Amniotic stem cell (primary cell): ENCODE measurements at places on chromosomes 16 and 17.

DNA sequence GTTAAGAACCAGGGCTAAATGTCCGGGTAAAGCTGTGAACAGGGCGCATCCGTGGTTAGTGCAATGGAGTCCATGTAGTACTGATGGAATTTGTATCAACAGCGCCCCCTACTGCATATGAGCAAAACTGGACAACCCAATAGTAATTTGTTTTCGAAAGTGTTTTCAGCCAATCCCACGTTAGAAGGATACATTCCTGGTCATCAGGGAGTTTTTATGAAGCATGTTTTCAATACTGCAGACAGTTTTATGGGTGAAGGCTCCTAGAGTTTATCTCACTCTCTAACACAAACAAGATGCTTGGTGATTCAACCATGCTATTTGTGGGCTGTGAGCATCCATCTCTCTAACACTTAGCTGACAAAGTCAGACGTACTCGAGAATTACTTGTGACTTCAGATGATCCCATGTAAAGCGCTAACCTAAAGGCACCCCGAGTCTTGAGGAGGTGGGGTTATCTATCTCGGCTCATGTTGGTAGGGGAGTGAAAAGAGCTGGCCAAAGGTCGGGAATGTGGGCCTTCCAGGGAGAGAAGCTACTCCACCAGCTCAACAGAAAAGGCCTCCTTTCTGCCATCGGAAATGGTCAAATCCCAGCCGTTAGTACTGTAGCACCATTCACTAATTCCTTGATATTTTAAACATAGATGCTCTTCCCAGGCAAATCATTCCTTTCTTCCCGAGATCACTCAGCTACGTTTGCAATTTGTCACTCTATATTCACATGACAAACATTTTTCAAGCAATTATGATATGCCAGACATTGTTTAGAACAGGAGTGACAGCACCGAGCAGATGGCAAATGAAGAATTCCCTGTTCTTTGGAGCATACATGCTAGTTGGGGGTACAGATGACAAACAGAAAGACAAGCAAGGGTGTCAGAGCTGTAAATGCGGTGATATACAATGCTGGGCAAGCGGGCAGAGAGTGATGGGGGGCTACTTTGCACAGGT, 46.9 kb upstream of the HNF1B start:
- DNase-seq, result no peak

DNA sequence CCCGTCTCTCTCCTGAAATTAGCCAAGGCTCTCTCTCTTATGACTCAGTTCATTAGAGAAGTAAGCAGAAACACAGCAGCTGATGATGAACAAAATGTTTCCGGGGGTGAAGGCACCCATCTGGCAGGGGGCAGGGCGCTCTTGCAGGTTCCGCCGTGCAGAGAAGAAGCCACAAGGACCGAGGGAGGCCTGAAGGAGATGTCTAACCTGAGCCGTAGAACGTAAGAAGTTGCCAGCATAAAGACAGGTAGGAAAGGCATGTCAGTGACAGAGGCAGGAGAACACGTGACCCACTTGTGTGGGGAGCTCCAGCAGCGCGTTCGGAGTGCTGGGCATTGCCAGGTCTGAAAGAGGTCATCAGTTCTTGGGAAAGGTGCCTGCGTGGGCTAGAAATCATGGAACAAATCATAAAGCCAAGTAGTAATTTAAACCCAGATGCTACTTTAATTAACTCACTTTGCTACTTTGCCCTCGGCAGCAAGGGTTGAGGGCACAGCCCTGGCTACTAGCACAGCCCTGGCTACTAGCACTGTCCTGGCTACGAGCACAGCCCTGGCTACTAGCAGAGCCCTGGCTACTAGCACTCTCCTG, 198.6 kb downstream of the RPTOR start:
- no peak for DNase-seq

DNA sequence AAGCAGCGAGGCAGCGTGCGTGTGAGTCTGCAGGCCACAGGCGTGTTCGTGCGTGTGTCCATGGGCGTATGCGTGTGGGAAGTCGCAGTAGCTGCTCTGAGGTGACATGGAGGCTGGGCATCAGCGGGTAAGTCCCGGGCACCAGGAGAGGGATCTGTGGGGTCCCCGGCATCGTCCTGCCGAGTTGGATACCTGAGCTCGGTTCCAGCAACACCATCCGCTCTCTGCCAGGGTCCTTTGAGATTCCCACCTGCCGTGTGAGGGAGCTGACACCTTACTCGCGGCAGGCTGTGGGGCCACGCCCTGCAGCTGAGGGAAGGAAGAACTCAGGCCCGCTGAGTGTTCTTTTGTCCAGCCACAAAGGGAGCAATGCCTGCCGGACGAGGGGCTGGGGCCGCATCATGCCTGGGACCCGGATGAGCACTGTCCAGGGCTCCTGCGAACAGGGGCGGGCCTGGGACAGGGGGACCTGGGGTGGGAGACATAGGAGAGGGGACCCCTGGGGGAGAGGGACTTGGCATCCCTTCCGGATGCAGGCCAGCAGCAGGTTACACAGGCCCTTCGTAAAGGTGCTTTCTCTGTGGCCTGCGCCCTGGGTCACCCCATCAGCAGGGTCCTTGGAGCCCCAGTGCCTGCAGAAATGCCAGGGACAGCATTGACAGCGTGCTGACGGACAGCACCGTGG, 5.0 kb upstream of the SNAI3 start:
- DNase-seq, result no peak

DNA sequence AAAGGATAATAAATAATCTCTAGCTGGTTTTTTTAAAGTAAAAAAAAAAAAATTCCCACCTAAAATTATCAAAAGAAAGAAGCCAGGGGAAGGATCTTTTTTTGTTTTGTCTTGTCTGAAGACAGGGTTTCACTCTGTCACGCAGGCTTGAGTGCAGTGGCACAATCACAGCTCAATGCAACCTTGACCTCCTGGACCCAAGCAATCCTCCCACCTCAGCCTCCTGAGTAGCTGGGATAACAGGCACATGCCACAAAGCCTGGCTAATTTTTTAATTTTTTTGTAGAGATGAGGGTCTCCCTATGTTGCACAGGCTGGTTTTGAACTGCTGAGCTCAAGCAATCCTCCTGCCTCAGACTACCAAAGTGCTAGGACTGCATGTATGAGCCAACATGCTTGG, 78.4 kb upstream of the STAC2 start:
- DNase-seq, result no peak

DNA sequence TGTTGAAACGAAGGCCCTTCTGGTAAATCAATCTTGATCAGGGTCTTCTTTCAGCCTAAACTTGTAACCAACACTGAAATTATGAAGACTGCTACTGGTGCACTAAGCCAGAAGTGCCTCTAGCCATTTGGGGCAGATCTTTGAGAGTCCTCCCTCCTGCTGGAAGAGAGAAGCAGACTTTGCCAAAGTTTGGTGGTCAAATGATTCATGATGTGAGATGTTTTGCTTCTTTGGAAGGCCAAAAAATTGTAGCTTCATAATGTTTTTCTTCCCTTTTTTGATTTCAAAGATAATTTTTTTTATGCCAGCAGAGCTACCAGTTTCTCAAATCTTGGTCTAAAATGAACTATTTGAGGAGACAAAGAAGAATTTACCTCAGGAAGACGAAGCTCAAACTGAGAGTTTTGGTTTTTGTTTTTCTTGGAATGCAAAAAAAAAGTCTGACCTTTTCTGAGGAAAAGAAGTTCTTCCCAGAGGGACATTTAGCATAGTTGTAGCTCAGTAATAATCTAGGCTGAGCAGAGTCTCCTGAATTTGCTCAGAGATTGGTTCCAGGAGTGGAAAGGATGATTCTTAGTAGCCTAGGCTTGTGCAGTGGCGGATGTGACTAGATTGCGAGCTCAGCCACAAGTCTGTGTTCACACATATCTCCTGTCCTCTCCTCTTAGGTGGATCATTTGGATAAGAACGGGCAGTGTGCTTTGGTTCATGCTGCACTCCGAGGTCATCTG, 50.9 kb downstream of the CYB561 start:
- peak; percentile 47 for DNase-seq

- no peak for DNase-seq
Observed at GRCh38 chr17:50181591-50182560, 16.1 kb downstream of the SGCA start.

DNA sequence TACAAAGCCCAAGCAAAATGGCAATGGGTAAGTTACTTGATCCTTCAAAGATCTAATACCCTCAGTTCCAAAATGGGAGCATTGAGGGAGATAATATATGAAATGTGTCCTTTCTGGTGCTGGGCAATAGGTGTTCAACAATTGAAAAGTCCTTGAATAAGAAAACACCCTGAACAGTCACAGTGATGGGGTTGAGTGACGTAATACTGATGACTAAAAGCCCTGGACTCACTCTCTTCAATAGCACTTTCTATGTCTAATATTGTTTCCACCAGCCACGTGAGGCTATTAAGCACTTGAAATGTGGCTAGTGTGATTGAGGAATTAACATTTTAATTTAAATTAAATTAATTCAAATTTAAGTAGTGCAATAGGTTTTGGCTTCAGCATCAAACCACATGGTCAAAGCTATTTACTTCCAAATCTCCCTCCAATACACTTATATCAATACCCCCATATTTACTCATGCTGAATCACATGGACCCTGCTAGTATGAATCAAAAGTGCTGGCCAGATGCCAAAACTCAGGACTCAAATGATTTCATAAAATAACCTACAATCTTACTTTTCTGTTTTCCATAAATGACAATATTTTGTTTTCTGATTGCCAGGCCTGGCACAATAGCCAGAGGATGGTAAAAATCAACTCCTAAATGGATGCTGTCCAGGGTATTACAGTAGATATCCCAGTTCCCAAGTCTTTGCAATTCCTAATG, 516.2 kb downstream of the HAPSTR1 start:
- DNase-seq, result no peak

GRCh38 chr16:19040400-19040799, 27.0 kb upstream of the COQ7 start:
- DNase-seq, result no peak

DNA sequence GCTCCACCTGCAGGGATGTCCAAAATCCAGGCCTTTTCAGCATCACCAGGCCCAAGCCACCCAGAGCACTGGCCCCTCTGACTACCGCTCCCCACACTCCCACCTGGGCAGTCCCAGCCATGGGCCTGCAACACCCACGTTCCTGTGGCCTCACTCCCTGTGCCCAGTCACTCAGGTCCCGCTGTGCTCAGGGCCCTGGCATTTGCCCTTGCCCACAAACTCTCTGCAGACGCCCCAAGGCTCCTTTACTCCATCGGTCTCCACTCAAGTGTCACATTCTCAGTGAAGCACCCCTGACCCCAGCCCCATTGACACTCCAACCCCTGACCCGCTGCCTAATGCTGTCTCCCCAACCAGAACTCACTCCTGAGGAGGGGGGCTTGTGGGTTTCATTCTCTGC, 23.6 kb downstream of the MPG start:
- DNase-seq, result no peak

- DNase-seq, result no peak
Observed at GRCh38 chr17:72164158-72164739, 43.4 kb downstream of the SOX9 start.

DNA sequence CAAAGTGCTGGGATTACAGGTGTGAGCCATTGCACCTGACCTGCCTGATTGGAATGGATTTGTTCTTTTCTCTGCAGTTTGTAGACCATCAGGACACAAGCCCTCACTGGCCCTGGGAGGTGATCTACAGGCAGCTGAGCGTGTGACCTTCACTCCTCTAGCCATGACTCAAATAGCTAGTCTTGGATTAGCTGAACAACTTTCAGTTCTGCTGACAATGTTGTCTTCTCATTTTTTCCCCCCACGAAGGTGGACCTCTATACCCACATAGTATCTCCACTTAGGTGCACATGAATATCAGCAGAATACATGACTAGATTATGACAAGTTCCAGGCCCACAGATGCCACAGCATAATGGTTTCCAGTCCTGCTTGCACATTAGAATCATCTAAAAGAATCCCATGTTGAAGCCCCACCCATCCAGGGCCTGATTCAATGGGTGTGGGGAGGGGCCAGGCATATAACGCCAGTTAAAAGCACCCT, 36.8 kb downstream of the HS3ST3B1 start:
- DNase-seq, result no peak

GRCh38 chr16:77238593-77238992, 39.4 kb downstream of the SYCE1L start:
- DNase-seq, result no peak

DNA sequence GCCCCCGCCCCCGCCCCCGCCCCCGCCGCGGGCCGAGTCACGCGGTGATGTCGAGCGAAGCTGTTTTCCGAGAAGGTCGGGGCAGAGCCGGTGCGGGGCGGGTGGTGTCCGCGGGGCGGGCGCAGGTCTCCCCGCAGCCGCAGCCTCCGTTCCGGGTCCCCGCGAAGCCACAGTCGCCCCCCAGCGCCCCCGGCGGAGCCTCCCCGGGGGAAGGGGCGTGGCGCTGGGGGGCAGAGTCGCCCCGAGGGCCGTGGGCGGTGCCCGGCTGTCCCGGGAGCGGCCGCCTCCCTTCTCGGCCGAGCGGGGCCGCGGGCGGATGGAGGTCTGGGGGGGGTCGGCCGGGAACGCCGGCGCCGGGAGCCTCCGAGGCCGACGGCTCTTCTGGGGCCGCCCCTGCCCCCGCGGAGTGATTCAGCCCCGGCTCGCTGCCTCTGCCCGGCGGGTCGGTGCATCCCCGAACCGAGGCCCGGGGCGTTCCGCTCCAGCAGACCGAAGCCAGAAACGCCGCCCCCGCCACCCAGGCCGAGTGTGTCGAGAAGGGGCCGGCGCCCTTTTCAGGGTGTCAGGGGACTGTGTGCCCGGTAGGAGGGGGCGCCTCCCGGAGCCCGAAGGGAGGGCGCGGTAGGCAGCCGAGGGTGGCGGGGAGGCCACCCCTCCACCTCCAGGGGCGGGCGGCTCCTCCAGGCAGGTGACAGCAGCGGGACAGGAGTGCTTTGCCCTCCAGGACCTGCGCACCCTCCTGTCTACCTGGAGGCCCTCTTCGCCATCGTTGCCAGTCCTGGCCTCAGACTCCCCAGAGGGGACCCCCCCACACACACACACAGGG, 1.7 kb downstream of the METRNL start:
- no peak for DNase-seq

DNA sequence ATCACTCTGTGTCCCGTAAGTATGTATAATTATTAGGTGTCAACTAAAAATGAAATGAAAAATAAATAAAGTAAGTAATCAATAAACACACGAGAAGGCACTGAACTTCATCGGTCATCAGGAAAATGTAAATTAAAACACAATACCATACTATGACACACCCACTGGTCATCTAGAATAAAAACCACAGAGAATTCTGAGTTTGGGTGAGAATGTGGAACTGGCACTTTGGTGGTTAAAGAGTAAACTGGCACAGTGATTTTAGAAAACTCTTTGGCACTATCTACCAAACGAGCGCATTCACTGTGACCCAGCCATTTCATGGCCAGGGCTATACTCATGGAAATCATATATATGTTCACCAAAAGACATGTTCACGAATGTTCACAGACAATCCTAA, 98.2 kb downstream of the HS3ST3A1 start:
- no peak for DNase-seq

- DNase-seq, result no peak
Observed at GRCh38 chr17:81167194-81167524, 1.1 kb upstream of the AATK start.

DNA sequence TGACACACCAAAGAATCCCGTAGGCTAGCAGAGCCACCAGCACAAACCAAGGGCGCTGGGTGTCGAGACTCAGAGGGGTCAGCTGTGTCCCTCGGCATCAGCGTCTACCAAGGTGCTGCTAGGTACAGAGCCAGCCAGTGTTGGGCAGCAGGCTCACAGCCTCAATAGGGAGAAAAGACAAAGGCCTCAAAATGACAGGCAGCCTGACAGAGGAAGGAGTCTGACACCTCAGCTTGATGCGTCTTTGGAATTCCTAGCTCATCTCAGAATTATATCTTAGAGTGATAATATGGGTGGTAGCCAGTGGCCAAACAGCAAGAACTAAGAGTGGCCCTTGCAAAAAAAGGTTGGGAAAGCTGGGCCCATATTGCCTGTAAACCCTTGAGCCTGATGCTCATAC, 45.9 kb downstream of the HS3ST3B1 start:
- no peak for DNase-seq

GRCh38 chr16:50478075-50478772, 70.0 kb upstream of the NKD1 start:
- DNase-seq, result no peak
